ENCODE measurements at places on chromosomes 16 and 17.

- DNase-seq: no peak
Observed at GRCh38 chr17:14417336-14417735, 116.5 kb downstream of the HS3ST3B1 start.

DNA sequence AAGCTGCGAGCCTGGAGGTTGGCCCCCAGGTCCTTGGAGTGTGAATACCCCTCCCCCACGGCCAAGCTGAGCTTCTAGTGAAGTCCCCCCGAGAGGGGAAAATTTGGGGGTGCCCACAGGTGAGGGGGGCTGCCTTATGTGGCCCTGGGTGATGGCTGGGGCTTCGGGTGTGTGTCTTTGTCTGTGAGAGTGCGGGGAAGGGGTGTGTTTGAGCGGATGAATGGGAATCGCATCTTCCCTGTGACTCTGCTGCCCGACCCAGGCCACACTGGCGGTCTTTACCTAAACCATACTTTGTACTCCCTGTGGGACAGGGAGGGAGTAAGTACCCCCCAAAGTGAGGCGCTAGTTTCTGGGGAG is 1.3 kb downstream of the SBK1 start:
- DNase-seq: no peak

DNA sequence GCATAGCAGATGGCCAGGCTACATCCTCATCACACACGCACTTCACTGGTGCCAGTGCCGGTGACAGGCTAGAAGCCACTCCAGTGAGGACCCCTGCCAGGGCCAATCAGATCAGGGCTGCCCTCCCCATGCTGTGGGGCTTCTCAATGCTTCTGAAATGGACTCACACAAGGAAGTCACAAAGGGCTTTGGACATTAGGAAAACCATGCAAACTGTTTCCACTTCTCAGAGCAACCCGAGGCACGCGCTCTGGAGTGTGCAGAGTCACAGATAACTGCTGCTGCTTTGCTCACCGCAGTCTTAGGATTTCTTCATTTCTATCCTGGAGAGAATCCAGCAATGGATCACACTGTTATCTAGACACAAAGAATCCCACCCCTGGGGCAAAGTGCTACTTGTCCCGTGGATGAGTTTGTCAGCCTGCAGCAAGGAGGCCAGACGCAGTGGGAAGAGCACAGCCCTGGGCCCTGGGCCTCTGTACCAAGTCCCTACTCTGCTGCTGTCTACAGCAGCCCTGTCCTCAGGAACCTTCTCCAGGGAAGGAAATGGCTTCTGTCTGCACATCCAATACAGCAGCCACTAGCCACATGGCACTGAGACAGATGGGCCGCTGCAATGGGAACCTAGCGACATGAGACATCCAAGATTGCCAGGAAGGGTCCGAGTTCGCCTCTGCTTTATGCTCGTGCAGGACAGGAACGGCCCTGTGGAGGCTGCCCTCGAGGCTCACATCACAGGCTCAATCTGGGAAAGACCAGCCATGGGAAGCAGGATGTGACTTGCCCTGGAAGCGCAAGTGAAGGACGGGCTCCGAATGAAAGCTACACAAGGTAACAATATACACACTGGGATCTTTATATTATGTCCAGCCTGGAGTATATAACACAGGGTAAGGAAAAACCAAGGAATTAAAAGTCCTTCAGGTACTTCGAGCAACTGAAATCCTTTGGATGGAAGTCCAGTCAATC is 169.3 kb downstream of the ZFHX3 start:
- no peak for DNase-seq

DNA sequence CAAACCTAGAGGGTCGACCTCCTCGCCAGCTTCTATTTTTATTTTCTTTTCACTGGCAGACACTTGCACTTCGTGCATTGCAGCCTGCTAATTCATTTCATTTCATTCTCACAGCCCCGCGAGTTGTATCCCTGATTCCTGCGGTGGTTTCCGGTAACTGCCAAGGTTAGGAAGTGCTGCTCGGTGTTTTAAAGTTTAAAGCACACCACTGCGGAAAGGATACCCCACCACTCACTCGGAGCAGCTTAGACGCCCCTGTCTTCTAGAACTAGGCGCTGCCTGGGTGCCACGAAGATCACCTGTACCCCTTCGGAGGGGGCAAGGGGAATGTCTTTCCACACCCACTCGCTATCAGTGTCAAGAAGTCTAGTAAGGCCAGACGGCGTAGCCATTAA is 509 bp downstream of the CNEP1R1 start:
- no peak for DNase-seq

- no peak for DNase-seq
Observed at GRCh38 chr16:53745086-53745485, 41.1 kb downstream of the FTO start.

DNA sequence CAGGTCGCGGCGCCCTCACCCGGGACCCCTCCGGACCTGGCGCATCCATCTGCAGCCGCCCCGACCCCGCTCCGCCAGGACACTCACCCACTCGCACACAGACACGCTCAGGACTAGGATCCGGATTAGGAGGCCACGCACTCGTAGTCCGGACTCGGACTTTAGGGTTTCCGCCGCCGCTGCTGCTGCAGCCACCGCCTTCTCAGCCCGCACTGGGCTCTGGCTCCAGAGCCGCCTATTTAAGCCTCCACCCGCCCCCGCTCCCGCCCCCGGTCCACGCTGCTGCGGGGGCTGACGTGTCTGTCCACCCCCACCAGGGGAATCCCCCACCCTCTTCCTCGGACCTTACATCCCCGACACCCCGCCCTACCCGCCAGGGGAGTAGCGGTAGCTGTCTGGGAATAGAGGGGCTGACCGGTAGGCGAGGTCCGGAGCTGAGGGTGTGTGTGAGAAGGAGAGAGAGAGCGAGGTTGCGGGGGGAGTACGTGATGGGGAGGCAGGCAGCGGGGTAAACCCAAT is at the start of gene RRAD:
Gene RRAD, minus strand, starts transcription at position 214 of the 519 bp plus-strand sequence. CDS start 356 bp downstream, outside the sequence.
- DNase-seq: peak; percentile 31

GRCh38 chr16:81367821-81368220 is 53.1 kb downstream of the GAN start:
- DNase-seq: no peak

DNA sequence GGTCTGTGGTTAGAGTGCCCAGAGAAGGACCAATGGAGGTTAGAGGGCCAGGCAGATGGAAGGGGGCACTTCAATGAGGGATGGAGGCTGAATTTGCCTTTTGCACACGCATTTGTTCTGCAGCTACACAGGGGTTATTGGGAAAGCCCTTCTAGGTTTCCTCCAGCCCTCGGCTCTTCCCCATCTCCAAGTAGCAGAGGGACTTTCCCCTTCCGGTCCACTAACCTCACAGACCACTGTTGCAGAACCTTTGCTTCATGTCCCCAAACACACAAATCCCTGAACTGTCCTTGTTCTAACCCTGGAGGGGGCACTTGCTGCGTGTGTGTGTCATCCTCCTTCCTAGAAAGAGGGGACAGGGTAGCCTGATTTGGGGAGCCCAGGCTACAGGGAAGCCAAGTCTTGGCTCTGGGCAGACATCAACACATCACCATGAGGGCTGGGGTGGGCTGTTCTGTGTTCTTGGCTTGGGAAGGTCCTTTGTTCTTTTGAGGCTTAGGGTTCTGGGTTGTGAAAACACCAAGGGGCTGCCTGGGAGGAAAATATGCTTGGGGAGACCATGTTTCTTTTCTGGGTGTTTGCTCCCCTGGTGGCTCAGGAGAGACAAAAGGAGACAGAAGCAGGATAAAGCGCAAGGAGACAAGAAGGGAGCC is 7.3 kb upstream of the NR1D1 start:
- DNase-seq: no peak

GRCh38 chr17:28662527-28662829 is 473 bp downstream of the SUPT6H start:
- DNase-seq: no peak

GRCh38 chr17:58679263-58680037 is 12.4 kb downstream of the TEX14 start:
- no peak for DNase-seq

DNA sequence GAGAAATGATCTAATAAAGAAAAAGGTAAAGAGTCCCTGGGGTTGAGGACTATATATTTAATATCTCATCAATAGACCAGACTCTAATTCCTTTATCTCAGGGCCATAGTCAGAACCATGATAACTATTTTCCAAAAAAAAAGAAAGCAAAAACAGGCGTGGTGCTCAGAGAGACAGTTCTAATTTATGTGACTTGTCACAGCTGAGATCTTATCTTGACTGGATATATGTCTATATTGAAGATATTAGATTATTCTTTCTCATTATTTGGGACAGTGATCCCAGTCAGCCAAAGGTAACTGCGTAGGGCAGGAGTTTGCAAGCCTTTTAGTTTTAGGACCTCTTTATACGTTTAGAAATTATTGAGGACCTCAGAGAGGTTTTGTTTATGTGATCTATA is 52.4 kb downstream of the ITFG1 start:
- no peak for DNase-seq

DNA sequence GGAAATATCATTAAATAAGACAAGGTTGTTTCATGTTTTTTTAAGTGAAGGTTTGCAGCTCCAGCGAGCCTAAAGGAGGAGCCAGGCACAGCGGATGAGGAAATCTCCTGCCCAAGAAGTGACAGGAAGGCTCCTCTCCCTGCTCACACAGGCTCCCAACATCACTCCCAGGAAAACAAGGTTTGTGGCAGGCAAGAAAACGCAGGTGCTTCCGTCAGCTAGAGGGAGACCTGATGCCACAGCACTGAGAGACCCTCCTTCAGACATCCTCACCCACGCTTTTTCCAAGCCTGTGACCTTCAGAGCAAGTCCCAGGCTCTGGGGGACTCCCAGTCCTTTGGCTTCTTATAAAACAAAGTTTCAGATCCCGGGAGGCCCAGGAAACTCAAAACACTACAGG is 89.7 kb downstream of the ZNF423 start:
- no peak for DNase-seq

DNA sequence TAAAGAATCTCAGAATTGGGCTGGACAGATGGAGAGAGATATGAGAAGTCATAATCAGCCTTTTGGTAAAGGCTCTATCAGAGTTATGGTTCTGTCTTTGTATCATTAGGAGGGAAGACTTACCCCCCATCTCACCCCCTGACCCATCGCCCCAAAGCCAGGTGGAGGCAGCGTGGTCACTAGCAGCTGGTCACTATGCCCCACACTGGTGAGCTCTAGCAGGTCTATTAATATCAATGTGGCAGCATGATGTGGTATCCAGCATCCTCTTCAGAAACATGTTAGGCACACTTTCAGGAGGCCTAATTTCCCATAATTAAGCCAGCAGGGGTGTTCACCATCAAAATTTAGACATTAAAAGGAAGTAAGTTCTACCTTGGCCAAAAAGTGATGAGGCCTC is 183.8 kb upstream of the COX10 start:
- no peak for DNase-seq

- DNase-seq: no peak
Observed at GRCh38 chr17:63842173-63842539, 329 bp downstream of the SMARCD2 start.

GRCh38 chr17:16428098-16428882 is 12.9 kb downstream of the TRPV2 start:
- DNase-seq: peak; percentile 33

DNA sequence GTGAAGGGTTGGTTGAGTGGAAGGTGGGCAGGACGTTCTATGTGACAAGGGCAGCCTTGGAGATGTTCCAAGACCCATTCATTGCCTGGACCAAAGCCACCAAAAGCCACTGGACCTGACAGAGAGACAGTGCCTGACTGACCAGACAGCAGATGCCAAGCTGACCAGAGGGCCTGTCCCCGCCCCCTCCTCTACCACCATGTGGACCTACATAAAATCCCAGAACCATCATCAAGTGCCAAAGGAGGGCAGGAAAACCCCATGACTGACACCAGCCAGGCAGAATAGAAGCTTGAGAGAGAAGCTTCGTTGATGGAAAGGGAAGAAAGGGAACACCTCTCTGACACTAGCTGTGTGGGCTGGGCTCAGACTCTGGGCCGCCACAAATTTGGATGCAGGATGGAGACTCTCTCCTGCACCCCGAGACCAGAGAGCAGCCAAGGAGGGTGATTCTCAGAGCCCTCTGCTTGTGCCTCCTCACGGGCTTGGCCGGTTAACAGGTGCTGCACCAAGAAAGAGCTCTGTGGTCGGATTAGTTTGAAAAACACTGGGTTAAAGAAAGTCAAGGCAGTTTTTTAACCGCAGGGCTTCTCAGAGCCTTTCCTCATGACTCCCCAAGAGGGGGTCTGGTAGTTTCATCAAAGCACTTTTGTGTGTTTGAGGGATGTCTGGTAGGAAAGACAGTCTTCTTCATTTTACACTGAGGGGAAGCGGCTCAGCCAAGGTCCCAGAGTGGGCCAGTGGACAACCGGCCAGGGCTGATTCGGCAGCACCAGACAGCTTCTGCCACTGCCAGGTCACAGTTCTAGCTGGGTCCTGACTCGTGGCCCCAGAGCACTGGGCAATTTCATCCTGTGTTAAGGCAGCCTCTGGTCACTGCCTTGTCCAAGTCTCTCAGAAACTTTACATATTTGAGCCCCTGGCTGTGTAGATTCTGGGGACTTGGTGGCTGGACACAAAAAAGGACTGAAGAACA is 1.7 kb downstream of the TNFRSF13B start:
- no peak for DNase-seq

DNA sequence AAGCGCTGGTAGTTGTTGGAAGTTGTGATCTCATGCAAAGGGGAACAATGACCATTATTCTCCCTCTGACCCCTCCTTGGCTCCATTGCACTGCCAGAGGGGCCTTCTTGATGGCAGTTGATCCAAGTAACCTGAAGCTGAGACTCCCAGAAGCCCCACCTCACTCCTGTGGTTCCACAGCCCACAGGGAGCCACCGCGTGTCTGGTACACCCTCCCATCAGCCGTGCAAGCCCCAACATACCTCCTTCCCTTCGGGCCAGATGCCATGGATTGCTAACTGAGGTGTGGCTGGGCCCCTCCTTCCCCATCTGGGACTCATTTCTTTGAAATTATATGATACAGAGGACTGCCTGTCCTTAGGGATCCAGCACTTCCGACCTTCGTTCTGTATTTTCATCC is 17.8 kb downstream of the SAP30BP start:
- DNase-seq: no peak
